Effector CD8-positive, alpha-beta T cell (primary cell): ENCODE measurements at places on chromosomes 6 and 20.

DNA sequence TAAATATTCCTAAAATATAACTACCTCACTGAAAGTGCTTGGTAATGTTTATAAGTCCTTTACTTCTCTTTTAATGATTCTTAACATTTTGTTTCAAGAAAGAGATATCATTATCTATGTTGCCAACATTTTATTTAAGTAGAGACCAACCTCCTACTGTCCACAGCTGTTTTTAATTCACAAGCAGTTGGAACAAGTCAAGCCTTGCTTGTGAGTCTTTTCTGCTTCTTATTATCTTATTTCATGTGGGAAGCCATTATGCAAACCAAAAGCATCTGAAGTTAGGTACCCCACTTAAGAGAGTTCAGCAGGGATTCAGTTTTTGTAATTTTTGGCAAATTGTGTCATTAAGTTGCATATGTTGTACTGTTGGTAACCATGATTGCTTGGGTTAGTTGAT, 1714.5 kb downstream of the GRIK2 start:
- no peak for DNase-seq

GRCh38 chr6:30799210-30799609, 54.9 kb upstream of the IER3 start:
- no peak for DNase-seq

DNA sequence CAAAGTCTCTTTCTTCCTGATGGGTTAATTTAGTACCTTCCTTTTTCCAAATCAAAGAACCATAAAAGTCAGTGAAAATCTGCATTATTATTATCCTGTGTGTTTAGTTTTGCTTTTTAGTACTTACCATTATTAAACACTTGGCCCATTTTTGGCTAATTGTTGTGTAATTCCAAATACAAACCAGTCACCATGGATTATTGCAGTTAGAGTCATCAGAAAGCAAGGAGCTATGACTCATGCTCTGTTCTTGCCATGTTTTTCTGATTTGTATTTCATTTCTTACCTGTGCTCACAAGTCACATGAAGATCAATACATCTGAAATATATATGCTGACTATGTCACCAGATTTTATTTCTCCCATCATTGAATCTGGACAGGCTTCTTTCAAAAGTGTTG, 31.3 kb downstream of the SLC22A3 start:
- no peak for DNase-seq

DNA sequence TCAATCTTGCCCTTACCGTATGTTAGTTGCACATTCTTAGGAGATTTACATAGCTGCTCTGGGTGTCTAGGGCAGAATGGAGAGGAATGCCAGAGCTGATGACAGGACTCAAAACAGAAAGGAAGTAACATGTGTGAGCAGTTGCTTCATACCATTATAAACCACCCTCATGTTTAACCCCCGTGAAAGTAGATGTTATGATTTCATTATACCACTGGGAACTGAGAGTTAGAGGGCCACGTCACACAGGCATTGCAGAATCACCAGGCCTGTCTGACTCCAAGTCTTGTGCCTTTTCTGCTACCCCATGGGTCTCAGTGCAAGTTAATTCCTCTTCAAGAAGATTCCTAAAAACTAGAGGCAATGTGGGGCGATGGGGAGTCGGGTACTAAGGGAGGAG, 23.5 kb upstream of the SIM1 start:
- no peak for DNase-seq

GRCh38 chr6:69164564-69165229, 529.6 kb downstream of the ADGRB3 start:
- DNase-seq: no peak

- DNase-seq: no peak
Measured at GRCh38 chr6:167091805-167092107, 31.1 kb upstream of the CCR6 start.

DNA sequence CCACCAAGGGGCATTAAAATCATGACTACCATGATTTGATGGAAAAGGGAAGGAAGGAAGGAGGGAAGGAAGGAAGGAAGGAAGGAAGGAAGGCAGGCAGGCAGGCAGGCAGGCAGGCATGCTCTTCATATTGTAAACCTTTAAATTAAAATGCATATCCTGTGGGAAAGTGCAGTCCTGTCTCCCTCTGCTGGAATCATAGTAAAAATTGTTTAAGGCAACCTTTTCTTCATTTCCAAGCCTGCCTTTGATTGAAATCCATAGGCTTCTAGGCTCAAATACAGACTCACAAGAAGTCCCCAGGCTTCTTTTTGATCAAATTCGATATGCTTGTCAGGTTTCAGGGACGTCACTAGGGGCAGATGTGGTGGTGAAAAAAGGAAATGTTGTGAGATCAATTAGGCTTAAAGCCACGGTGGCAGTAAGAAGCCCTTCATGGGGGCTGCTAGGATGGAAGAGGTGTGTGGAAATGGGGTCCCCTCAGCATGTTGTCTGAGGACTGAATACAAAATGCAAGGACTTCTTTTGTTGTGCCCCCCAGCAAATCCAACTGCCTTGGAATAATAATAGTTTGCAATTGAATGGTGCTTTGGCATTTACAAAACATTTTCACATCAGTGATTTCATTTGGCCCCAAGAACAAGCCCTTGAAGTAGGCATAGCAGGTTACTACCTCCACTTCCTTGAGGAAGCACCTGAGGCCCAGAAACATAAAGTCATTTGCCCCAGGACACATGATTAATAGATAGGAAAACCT, 25.6 kb upstream of the GABRR1 start:
- DNase-seq: no peak

DNA sequence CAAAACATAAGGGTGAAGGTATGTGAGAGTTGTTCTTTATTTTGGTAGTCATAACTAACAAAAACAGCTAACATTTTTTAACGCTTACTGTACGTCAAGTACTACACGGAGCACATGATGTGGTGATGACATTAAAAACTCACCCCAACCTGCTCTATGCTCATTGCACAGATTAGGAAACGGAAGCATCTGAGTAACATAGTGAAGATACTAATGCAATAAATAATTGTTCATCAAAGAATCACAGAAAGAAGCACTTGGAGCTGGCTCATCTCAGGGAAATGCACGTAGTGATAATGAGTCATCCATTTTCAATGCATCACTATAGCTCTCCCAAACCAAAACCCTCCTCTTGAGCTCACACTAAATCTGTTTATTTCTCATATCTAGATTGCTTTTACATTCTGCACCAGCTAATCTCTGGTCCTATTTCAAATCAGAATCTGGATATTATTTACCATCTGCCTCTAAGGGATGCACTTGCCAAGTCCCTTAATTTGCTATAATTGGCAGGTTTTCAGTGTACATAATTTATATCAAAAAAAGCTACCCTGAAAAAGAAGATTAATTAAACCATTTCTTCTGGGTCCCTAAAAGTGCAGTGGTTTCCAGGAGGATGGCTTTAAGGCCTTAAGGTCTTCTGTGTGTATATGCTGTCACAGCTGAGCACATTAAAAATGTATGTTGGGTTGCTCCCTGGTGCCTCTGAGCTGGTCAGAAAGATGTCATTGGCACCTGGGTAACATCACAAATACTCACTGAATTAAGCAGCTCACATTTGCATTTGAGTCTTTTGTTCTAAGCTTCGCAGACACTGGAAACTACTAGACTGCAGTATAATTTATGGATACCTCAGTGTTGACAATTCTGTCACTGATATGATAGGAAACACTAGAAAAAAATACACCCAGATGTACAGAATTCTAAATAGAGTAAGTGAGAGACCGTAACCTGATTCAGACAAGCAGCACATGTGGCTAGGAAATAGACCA, 677.4 kb upstream of the CITED2 start:
- DNase-seq: no peak

DNA sequence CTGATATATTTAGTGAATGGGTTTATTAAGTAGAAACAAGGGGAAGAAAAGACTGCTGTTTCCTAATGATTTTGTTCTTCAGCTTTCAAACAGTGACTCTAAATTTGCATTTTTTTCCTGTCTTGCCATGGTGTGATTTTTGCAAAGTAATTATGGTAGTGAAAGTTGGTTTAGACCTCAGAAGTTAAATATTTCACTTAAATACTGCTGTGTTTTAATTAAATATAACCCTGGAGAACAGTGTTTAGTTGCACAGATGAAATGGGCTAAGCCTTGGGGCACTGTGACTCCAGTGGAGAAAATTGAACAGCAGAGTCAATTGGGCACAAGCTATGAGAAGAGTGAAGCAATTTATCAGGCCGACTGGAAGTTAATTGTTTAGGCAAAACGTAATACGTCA, 111.1 kb upstream of the MCHR2 start:
- no peak for DNase-seq

- DNase-seq: no peak
Measured at GRCh38 chr6:158322724-158323560, 10.7 kb downstream of the TULP4 start.

DNA sequence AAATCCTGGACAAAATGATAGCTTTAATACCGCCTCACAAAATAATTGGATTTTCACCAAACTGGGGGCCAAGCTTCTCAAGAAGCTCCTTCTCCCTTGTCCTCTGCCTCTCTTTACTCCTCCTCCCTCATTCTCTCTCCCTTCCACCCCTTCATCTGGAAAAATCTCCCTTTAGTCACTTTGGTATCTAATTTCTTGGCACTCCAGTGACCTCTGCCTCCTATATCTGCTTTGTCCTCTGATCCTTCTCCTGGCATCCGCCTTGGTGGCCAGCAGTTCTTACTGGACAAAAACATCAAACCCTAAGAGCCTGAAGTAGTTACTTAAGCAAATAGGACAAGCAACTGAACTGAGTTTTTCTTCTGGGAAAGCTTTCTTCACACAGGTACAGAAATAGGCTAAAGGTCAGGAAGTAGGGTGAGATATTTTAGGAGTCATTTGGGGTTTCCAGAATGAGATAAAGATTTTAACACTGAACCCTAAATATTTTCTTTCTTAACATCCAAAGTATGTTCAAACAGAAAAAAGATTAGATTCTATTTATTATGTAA, 220.7 kb downstream of the ARHGAP18 start:
- DNase-seq: no peak

GRCh38 chr20:20505554-20505953, 137.7 kb downstream of the INSM1 start:
- no peak for DNase-seq

- no peak for DNase-seq
Measured at GRCh38 chr6:135088818-135089809, 34.5 kb upstream of the HBS1L start.

GRCh38 chr20:39036011-39036410, 73.9 kb downstream of the DHX35 start:
- DNase-seq: no peak
